Activated CD4-positive, alpha-beta T cell treated with anti-CD3 and anti-CD28 coated beads for 24 hours (primary cell): ENCODE measurements at places on chromosomes 1 and 21.

DNA sequence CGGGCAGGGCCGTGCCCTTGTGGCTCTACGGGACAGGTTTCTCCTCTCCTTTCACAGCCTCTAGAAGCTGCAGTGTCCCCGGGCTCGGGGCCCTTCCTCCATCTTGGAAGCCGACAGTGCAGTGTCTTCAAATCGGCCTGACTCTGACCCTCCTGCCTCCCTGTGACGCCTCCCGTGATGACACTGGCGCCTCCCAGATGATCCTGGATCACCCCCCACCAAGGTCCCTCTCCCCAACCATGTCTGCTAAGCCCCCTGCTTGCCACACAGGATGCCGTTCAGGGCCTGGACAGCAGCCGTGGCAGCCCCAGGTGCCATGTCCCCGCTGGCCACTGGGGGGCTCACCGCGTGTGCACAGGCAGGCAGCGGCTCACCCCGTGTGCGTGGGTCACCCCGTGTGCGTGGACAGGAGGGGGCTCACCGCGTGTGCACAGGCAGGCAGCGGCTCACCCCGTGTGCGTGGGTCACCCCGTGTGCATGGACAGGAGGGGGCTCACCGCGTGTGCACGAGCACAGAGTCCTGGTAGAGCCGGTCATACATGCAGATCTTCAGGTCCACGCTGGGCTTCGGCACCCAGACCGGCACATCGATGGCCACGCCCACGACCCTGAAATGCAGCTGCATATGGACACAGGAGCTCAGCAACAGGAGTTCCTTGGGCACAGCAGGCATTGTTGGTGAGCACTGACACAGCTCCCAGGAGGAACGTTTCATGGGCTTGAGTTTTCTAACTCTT is 24.9 kb upstream of the TMEM52 start:
- DNase-seq, result peak; percentile 41

DNA sequence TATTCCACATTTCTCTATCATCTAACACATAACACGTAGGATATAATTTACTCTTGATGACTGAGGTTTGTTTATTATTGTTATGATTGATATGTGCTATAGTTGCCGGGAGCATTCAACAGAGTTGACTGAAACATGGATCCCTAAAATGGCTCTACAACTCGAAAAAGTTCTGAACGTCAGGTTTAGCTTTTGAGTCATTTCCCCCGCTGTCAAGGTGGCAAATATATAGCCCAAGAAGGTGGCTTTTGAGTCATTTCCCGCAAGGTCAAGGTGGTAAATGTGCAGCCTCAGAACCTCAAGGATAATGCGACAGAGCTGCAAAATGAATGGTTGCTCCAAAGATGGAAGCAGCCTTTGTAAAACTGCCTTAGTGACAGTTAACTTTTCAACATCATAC is 104.0 kb downstream of the NIBAN1 start:
- DNase-seq, result no peak

- DNase-seq, result no peak
Observed at GRCh38 chr1:173205146-173206051, 1.7 kb downstream of the TNFSF4 start.

DNA sequence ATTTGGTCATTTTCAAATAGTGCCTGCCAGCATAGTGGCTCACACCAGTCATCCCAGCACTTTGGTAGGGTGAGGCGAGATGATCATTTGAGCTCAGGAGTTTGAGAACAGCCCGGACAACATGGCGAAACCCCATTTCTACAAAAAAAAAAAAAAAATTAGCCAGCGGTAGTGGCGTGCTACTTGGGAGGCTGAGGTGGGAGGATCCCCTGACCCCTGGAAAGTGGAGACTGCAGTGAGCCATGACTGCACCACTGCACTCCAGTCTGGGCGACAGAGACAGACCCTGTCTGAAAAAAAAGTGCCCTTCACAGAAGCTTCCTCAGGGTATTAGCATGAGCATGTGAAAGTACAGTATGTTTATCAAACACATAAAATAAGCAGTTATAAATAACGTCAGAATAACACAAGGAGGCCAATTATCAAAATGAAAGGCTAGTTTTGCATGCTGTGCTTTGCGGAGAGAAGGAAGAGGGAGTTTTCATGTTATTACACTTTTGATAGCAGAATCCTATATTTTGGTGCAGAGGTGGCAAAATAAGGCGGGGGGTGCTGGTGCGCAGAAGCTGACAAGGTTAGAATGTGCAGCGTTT is 781 bp upstream of the METTL13 start:
- no peak for DNase-seq

DNA sequence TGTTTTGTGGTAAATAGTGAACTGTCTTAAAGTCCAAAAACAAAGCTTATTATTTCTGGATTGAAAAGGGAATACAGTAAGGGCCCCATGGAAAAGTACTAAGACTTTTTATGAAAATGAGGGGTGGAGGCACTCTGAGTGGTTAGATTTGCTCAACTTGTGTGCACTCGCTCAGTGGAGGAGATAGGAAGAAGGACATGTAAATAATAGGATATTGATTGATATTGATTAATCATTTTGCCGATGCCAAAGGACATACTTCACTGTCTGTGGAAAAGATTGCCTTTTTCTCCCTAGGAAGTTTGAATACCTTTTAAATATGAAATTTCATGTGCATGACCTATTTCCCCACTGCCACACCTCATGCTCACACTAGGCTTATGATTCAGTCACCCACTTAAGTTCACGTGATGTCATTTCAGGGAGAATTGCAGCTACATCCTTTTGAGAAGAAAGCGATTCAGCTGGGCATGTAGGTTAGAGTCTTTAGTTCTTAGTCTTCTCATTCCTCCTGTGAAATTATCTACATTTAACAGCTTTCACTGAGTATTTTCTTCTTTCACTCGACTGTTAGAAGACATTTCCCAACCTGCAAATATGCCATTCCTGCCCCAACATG is 5.0 kb downstream of the MTR start:
- DNase-seq, result no peak

GRCh38 chr1:41241749-41242341 is at the start of gene SCMH1:
SCMH1 (minus strand) TSS chr1:41242306; CDS start chr1:41186133, 56,173 bp downstream.
- peak; percentile 20 for DNase-seq

DNA sequence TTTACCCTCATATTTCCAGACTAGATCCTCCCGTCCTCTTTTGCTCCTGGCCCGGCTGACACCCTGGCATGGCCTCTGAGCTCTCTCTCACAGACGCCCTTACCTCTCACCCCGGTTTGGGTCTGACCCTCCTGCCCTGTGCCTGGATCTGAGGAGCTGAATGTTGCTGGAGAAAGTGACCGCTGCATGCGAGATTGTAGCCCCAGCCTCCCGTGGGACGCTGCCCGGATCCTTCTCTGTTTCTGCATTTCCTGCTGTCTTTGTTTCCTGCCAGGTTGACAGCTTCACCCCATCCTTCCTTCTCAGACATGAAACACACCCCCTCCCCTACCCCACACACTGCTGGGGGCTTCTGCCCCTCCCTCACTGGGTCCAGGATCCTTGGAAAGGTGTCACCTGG is 9.5 kb downstream of the FAM131C start:
- no peak for DNase-seq

GRCh38 chr1:85411567-85412305 is 53.2 kb downstream of the DDAH1 start:
- no peak for DNase-seq

DNA sequence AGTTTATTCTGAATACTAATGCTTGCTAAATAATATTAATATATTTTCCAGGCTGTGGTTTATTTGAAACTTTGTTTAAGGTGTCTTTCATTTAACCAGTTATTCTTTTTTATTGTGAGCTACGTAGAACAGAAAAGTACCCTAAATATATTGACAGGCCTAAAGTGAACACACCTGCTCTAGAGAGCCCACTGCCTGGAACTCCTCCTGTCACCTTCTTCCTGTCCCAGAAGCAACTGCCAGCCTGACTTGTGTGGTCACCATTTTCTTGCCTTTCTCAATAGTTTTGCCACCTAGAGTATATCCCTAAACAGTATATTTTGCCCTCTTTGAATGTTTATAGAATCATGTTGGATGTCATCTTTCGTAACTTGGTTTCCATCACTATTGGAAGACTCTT is 48.5 kb downstream of the SCCPDH start:
- DNase-seq, result no peak

- peak; percentile 41 for DNase-seq
Observed at GRCh38 chr1:209805875-209806760, at the start of gene IRF6. IRF6 (minus strand) TSS chr1:209806142; CDS start chr1:209801413, 4,729 bp downstream.

- no peak for DNase-seq
Observed at GRCh38 chr1:220438741-220439140, 89.2 kb upstream of the MARK1 start.

DNA sequence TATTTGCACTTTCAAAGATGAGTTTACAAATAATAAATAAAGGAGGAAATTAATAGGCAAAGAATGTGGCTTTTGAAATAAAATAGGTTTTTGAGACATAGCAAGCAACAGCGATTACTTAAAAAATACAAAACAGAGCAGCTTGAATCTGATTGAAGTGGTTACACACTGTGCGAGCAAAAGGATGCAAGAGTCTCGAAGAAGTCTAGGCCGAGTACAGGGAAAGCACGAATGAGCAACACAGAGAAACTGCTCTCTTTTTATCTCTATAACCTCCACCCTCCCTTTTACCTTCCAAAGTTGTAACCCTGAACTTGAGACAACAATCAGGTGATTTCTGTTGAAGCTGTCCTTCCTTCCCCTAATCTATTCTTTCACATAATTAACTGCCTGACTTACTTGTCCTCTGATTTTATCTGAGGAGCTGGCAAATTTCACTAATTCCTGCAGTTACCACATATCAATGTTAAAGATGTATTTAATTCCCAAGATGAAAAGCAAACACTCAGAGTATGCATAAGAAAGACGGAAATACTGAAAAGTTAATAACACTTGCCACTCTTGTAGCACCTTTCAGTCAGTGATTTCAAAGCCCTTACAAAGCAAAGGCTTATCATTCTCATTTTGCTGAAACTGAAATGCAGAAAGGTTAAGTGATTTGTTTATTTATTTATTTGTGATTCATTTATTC is 1030.1 kb downstream of the ADGRL2 start:
- DNase-seq, result no peak

- DNase-seq, result no peak
Observed at GRCh38 chr1:91706140-91706957, 179.6 kb downstream of the TGFBR3 start.

DNA sequence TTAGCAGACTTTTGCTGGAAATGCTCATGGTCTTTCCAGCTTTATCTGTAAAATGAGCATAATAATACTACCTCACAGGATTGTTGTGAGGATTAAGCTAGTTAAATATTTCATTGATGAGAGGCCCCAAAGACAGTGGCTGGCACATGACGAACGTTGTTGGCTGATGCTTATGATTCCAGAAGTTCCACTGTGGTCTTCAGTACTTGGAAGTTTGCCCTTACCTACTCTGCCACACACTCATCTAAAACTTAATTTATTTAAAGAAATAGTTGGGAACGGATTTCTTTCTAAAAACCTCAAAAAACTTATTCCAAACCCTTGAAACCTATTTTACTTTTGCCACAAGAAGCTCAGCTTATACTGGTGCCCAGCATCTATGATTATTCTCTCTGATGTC is 170.7 kb downstream of the DHRS3 start:
- no peak for DNase-seq

- DNase-seq, result no peak
Observed at GRCh38 chr1:74199504-74199903, 1.5 kb downstream of the FPGT start.

DNA sequence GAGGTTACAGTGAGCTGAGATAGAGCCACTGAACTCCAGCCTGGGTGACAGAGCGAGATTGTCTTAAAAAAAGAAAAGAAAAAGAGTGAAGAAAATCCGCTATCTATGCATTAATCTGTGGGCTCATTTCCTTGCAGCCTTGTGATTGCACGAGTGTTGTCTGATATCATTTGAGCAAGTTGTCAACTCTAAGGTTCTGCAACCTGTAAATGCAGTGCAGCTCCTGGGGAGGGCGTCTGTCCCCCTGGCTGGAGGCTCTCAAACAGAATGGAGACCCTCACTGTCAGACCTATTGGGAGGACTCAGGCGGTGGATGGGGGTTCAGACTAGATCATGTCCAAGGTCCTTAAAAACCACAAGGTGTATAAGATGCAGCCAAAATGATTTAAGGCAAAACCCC is 6.2 kb downstream of the CORT start:
- no peak for DNase-seq

GRCh38 chr1:12460121-12460520 is 157.9 kb downstream of the DHRS3 start:
- DNase-seq, result no peak

GRCh38 chr21:36587388-36587787 is 107.5 kb upstream of the CLDN14 start:
- DNase-seq, result no peak

DNA sequence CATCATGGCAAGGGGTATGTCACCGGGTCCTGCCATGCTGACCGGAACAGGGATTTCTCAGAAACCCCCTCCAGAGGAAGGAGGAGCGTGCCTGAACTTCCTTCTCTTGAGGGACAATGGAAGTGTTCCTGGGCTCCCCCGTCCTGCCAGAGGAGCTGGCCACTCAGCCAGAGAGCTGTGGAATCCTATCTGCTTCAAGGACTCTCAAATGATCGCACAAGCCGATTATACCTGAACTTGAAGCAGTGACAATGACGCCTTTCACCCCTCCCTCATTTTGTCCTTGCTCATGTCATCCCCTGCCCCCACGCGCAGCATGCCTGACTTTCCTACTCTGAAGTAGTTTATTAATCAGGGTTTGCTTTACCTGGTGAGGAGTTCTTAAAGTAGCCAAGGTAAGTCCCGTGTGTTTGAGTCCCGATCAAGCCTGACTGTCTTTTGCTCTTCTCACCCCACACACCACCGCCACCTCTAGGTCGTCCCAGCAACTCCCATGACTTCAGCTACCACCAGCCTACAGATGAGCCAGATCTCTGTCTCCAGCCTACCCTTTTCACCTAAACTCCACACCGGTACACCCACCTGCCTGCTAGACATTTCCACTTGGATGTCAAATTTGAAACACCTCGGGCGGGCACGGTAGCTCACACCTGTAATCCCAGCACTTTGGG is 25.0 kb upstream of the PRELP start:
- no peak for DNase-seq

DNA sequence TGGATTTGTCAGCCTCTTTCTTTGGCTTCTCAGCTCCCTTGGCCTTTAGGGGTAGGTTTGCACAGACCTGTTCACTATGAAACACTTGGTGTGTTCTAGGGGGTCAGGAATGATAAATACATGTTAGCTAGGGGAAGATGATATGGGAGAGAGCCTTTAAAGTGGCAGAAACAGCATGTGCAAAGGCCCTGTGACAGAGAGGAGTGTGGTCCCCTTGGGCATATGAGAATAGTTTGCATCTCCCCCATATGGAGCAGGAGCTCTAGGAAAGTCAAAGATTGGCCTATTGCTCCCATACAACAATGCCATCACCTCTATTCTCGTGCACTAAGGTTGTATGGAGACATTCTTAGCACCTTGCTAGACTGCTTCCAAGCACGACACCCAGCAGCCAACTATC is 10.7 kb upstream of the NTPCR start:
- DNase-seq, result no peak

GRCh38 chr1:7388488-7389185 is 382.5 kb upstream of the VAMP3 start:
- DNase-seq, result no peak

GRCh38 chr1:164560556-164560955 is 1.6 kb downstream of the PBX1 start:
- DNase-seq, result no peak

DNA sequence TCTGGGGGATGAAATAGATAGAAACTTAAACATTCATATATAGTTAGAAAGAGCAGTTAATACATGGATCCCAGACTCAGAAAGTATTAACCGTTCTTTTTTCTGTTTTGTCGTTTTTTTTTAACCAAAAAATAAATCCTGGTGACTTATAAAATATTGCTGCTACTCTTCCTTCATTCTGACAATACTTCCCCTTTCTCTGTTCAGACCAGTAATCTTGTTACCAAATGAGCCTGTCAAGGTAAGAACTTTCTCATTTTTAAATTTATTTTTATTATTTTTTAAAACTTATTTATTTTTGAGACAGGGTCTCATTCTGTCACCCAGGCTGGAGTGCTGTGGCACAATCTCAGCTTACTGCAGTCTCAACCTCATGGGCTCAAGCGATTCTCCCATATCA is 13.7 kb downstream of the PTPN22 start:
- DNase-seq, result no peak
